ENCODE measurements at places on chromosomes 13 and 19.

DNA sequence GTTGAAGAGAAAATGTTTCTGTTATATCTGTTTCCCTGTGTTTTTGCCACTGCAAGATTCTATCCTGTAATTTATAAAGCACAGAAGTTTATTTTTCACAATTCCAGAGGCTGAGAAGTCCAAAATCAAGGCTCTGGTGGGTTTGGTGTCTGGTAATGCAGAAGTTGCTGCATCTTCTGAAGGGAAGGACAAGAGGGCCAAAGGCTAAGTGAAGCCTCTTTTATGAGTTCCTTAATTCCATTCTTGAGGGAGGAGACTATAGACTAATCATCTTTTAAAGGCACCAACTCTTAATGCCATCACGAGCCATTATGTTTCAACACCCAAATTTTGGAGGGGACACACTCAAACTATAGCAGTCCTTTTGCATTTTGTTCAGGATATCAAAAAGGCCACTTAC lies 34.1 kb upstream of the WDFY2 start:
- no peak for DNase-seq

- no peak for DNase-seq
Observed at GRCh38 chr19:30479231-30479630, 107.0 kb downstream of the ZNF536 start.

- DNase-seq: no peak
Observed at GRCh38 chr13:21879263-21879914, 208.5 kb downstream of the FGF9 start.

DNA sequence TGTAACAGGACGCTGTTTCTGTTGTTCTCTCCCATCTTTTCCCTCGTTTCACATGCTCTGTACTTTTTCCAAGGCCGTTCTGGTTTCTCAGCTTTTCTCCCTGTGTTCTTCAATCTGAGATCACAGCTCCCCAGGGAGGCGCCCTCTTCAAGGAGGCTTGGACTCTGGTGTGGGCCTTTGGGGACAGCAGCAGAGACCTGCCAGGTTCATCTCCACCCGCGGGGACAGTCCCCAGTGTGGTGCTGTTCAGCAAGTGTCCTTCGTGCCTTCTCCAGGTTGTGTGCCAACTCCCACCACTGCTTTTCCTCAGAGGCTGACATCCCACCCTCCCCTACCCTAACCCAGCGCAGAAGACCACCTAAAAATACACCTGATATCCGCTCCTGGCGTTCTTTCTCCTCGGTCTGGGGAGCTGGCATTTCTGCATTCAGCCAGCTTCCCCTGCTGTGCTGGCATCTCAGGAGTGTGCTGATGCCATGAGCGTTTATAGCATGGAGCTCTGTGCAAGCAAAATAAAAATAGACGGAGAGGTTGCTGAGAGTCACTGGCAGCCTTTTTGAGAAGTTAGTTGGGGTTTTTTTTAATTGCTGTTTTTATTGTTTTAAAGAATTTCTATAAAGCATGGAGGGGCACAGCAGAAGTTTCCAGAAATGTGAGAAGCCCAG lies 149.4 kb downstream of the STK24 start:
- DNase-seq: no peak

- no peak for DNase-seq
Observed at GRCh38 chr19:29962793-29963192, 20.8 kb downstream of the URI1 start.

DNA sequence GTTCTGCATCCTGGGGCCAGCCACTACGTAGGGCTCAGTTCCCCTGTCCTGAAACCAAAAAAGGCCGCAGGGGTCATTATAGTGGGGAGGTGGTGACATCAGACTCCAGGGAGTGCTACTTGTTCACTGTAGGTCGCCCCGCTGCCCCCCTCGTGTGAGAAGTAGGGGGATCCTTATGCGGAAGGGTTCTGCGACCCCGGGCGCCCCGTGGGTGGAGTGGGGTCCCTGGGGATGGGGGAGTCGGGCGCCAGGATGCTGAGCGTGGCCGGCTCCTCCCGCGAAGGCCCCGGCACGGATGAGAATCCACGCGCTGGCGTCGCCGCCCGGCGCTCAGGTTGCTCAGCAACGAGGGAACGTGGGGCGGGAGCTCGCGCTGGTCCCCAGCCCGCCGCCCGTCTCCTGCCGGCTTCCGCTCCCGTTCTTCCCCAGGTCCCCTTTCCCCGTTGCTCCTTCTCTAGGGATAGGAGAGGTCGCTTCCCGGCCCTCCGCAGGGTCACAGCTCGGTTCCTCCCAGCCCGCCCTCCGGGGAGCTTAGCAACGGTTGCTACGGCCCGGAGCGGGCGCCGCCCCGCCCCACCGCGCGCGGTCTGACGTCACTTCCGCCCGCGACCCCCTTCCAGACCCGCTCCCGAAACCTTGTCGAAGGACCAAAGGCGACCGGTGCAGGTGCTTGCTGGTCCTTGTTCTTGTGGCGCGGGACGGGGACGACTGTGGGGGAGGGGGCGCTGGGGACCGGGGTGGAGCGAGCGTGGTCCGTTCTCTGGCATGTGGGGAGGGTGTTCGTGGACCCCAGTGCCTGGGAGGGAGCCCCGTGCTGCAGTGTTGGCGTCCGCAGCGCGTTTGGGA lies at the start of gene NAT14:
NAT14 (plus strand) TSS at position 596 of the 846 bp plus-strand sequence. CDS start 521 bp downstream, outside the sequence.
- peak; percentile 83 for DNase-seq

- peak; percentile 23 for DNase-seq
Observed at GRCh38 chr19:18762125-18763023, 28.7 kb downstream of the COMP start.

DNA sequence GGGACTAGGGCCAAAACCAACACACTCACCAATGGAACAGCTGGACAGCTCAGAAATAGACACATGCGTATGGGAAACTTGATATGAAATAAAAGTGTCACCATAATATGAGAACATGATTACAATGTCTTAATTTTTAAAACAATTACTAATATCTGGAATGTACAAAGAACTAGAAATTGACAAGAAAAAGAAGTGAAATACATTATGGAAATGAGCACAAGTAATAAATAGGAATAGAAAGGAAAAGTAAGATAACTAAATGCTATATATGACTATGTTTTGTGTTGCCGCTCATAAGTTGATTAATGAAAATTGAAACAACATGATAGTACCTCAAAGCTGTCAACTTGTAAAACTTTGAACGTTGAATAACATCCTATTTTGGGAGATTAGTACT lies 801.1 kb downstream of the SLITRK5 start:
- DNase-seq: no peak

- no peak for DNase-seq
Observed at GRCh38 chr19:23406721-23407120, 11.4 kb upstream of the ZNF91 start.

DNA sequence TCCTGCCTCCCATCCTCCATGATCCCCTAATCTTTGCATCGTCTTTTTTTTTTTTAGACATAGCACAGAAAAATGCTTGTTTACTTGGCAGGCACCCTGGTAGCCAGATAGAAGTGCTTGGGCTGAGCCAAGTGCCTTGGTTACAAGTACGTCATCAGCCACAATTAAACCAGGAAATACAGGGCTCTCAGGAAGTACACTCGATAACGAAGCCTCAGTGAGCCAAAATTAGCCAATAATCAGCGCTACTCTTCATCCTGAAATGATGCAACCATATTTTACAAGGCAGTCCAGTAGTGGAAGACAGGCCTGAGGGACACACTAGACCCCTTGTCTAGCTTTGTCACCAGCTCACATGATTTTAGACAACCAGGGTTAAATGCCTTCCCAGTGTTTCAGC lies 194.0 kb upstream of the NBEA start:
- peak; percentile 58 for DNase-seq

GRCh38 chr19:50969413-50969760 lies at the start of gene KLK6:
KLK6 (minus strand) TSS chr19:50969591; CDS start chr19:50968104, 1,487 bp downstream.
- no peak for DNase-seq

DNA sequence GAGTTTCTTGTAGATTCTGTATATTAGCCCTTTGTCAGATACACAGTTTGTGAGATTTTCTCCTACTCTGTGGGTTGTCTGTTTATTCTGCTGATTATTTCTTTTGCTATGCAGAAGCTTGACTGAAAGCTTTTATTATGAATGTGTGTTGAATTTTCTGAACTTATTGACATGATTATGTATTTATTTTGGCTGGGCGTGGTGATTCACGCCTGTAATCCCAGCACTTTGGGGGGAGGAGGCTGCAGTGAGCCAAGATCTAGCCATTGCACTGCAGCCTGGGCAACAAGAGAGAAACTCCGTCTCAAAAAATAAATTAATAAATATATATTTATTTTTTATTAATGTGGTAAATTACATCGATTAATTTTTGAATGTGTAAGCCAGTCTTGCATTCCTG lies 78.9 kb downstream of the DNAJC15 start:
- no peak for DNase-seq

GRCh38 chr19:42066075-42066754 lies 3.8 kb downstream of the GRIK5 start:
- DNase-seq: peak; percentile 44

GRCh38 chr19:11964858-11965645 lies at the start of gene ZNF763:
ZNF763 (plus strand) TSS chr19:11965040; CDS start chr19:11965209, 169 bp downstream.
- DNase-seq: no peak

DNA sequence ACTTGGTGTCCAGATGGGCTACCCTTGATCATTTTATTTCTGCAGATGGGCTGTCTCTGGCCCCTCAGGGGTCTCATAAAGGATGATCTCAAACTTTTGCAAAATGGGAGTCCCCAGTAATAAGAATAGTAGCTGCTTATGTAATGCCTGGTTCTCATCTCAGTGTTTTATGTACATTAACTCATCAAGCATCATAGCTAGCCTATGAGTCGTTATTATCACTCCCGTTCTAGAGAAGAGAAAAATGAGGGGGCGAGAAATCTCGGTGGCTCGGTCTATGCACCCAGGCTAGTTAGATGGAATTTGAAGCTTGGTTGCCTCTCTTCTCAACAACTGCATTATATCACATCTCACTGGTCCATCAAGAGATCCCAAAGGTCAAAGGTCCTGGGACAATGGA lies 3.4 kb downstream of the CACNG6 start:
- no peak for DNase-seq

GRCh38 chr13:40490086-40490758 lies 176.2 kb downstream of the FOXO1 start:
- DNase-seq: peak; percentile 33

DNA sequence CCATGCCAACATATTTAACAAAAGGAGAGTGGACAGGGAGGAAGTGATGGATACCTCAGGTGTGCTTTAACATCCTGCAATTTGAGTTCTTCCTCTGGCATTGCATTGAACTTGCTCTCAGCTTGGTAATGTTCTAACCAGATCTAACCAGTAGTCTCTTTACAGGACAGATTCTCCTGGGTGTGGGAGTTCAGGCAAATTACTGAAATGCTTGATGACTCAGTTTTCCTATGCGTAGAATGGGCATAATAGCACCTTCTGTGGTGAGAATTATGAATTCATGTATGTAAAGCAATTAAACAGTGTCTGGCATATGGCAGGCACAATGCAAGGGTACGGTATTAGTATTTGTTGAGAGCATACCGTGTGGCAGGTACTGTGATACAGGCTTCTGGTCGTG lies 3.6 kb downstream of the AKAP11 start:
- DNase-seq: no peak

DNA sequence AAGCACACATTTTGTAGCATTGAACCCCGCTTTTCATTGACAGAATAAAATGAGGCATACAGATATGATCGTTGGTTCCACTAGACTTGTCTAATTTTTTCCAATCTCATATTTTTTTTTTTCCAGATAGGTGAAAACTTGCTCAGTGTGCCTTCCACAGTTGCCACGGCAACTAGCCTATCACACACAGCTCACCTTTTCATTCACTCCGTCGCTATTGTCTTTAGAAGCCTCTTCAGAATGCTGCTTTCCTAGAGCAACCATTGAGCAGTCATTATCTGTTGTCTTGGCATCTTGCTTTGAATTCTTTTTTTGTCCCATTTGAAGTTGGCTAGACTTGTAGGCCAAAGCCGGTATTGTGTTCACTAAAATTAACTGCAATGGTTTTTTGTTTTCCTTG lies 37.7 kb upstream of the ESD start:
- DNase-seq: no peak

- DNase-seq: no peak
Observed at GRCh38 chr13:21034603-21035191, 26.7 kb downstream of the LATS2 start.

DNA sequence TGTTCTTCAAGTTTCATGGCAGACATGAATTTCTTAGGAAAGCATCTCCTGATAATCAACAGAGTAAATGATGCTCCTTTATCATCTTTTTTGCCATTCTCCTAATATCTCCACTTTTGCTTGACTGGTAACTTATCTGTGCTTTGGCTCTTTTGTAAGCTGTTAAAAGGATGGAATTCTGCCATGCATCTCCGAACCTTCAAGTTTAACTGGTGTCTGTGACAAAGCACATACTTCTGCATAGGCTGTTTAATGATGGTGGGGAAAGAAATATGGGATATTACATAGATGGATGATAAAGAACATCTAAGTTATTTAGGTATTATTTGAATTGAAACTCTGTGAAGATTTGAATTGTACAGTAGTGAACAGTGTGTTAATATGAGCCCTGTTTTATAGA lies 866.9 kb upstream of the SLITRK1 start:
- no peak for DNase-seq

DNA sequence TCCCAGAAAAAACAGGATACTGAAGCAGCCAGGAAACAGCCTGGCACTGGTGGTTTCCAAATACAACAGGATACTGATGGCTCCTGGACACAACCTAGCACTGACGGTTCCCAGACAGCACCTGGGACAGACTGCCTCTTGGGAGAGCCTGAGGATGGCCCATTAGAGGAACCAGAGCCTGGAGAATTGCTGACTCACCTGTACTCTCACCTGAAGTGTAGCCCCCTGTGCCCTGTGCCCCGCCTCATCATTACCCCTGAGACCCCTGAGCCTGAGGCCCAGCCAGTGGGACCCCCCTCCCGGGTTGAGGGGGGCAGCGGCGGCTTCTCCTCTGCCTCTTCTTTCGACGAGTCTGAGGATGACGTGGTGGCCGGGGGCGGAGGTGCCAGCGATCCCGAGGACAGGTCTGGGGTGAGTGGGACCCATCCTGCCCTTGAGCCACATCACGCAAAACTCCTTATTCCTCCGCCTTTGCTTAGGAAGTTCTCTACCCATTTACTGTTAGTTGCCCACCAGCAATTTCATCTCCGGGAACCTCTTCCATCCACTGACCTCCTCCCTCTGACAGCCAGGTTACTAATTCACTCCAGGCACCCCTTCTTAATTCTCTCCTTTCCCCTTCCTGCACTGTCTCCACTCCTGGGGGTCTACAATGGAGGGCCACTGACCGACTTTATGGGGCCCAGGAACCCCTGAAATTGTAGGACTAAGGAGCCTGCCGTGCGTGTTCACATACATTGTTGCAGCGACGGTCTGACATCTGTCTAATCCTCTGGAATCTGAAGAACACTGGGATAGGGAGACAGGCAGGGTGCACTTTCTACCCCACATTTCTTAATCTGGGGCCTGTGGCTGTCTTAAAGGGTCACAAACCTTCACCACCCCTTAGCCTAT lies 1.2 kb downstream of the ITPKC start:
- no peak for DNase-seq

- DNase-seq: no peak
Observed at GRCh38 chr19:4717191-4717965, 6.3 kb downstream of the DPP9 start.

DNA sequence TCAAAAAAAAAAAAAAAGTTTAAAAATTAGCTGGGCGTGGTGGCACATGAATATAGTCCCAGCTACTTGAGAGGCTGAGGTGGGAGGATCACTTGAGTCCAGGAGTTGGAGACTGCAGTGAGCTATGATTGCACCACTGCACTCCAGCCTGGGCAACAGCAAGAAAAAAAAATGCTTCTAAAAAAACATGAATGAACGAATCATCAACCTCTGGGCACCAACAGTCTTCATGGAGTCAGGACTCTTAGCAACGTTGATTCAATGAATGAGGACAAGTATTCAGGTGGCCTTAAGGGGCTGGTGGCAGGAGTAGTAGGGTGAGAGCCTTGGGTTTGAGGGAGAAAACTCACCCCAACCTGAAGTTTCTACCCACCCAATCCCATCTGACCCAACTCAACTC lies 20.6 kb upstream of the OLFM2 start:
- no peak for DNase-seq

- no peak for DNase-seq
Observed at GRCh38 chr19:10891405-10892086, 20.2 kb downstream of the CARM1 start.

Measured in NCI-H1436 (cell line).